Stimulated activated CD4-positive, alpha-beta T cell treated with anti-CD3 and anti-CD28 coated beads, TNF-alpha, amount 100 ng/mL, for 48 hours (primary cell): ENCODE measurements at places on chromosomes 6 and 20.
A peak's percentile ranks its signal among the peaks of the same experiment; 100 is the strongest.

DNA sequence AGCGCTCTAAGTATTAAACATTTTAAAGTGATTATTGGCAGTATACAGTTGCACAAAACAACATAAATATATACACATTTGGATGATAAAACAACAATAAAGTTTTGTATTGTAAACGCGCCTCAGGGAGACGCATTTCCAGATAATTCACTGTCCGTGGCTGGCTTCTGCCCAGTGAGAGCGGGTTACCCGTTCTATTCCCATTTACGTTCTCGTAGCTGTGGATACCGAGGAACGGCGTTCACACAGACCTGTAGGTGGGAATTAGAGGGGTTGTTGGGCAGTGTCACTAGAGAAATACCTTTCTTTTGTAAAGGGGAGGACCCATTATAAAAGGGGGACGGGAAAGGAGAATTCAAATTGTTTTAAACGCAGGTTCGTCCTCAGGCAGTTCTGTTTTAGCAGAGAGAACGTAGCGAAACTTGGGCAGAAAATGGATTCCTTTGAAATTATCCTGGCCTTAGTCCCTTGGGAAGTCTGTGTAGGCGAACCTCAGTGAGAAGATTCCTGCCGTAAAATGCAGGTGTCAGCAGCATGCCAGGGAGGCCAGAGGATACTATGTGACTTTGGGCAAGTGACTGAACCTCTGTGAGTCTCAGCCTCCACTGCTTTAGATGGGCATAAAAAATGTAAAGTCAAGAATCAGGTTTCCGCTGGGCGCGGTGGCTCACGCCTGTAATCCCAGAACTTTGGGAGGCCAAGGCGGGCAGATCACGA, 756 bp downstream of the MTG2 start:
- no peak for DNase-seq

GRCh38 chr6:151514000-151514730, 20.3 kb downstream of the CCDC170 start:
- no peak for DNase-seq

- DNase-seq = no peak
Observed at GRCh38 chr6:129206821-129207220, 323.9 kb downstream of the LAMA2 start.

DNA sequence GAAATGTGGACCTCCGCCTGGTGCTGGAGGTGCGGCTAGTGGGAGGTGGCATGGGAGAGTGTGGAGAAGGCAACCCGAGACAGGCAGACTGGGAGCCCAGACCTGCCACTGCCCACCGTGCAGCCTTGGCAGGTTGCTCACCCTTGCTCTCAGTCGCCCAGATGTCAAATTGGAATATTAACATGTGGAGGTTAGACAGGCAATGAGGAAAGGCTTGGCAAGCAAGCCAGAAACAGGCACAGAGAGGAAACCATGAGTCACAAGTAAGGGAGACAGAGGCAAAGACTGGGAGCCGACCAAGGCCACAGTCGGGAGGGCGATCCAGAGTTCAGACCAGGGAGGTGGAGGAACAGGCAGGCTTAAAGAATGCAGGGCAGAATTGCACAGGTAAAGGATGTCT, 178.2 kb downstream of the FOXC1 start:
- no peak for DNase-seq

DNA sequence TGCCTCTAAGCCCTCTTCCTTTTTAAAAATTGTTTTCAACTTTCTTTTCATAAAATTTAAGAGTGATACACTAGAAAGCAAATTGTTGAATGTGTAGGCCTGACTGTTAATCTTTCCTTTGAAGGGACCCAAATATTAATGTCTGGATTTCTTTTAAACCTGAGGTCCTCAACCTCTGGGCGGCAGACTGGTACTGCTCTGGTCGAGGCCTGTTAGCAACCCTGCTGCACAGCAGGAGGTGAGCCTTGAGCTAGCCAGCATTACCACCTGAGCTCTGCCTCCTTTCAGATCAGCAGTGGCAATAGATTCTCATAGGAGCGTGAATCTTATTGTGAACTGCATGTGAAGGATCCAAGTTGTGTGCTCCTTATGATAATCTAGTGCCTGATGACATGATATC, 191.2 kb downstream of the MANEA start:
- no peak for DNase-seq

GRCh38 chr6:13512900-13513299, 25.5 kb upstream of the GFOD1 start:
- no peak for DNase-seq

- no peak for DNase-seq
Observed at GRCh38 chr6:143401068-143401446, 49.4 kb downstream of the ADAT2 start.

- no peak for DNase-seq
Observed at GRCh38 chr6:160069050-160069454, 52.6 kb upstream of the SLC22A1 start.

DNA sequence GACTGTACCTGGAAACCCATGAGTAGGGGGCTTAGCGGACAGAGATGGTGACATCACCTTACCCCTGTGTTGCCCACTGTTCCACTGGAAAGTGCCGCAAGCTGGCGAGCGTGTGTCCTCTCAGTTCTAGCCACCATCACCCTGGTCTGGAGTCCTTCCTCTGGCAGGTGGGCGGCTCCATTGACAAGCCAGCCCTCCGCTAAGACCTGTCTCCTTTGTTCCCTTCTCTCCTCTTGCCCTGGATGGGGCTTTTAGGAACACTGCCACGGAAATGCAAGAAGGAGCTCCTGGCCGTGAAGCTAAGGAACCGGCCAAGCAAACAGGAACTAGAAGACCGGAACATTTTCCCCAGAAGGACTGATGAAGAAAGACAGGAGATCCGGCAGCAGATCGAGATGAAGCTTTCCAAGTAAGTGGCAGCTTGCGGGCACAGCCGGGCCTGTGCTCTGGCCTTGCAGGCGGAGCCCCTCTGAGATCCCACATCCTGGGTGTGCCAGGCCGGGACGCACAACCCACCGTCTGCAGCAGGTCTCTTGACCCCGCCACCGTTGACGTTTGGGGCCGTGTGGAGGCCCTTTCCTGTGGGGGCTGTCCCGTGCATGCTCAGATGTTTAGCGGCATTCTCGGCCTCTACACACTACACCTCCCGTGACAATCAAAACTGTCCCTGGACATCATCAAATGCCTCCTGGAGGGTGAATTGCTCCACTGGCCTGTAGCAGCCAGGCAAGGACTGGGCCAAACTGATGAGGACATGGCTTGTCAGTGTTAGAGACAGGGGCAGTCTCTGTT, 127.5 kb downstream of the SYCP2 start:
- DNase-seq = no peak

DNA sequence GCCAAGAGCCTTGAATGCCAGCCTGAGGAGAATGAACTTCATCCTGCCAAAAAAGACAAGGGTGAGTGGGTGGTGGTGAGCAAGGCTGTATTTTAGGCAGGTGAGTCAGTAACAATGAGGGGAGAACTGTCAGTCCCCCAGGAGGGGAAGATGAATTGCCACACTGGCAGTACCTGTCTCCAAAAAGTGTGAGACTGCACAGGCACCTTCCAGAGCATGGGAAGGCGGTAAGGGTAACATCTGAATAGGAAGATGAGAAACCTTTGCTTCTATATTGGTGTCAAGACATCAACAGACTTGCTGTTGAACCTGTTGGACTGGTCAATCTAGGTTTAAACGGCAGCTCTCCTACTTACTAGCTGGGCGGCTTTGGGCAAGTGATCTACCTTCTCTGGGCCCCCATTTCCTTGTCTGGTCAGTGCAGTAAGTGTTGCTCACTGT, 30.9 kb downstream of the STK35 start:
- DNase-seq = no peak

GRCh38 chr6:43129434-43130194, 41.5 kb upstream of the SRF start:
- no peak for DNase-seq

GRCh38 chr6:136244061-136244616, 6.0 kb downstream of the MTFR2 start:
- DNase-seq = no peak

- DNase-seq = no peak
Observed at GRCh38 chr6:51618563-51618962, 468.9 kb downstream of the PKHD1 start.

GRCh38 chr6:140627002-140627401, 1252.6 kb upstream of the CITED2 start:
- no peak for DNase-seq

DNA sequence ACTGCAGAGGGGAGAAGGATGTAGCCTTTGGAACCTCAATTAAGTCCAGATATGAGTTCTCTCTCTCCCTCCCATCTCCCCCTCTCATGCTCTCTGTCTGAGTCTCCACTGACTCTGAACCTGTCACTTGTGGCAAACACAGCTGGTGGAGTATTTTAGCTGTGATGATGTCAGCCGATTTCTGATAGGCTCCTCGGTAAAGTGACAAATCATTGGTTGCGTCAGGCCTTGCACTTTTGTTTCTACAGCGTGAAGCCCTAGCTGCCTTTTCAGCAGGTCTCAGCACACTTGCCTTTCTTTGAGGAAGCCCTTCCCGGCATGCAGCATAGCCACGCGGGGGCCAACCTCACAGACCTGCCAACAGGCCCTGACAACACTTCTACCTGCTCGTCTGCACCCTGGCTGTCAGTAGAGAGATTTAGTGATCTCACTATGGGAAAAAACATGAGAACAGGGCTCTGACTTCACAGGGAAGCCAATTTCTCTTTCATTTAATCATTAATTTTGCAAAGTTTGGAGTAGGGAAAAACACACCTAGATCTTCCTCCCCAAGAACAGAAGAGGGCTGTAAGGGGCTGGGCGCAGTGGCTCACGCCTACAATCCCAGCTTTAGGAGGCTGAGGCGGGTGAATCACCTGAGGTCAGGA, 84.4 kb downstream of the GMPR start:
- peak; percentile 70 for DNase-seq

DNA sequence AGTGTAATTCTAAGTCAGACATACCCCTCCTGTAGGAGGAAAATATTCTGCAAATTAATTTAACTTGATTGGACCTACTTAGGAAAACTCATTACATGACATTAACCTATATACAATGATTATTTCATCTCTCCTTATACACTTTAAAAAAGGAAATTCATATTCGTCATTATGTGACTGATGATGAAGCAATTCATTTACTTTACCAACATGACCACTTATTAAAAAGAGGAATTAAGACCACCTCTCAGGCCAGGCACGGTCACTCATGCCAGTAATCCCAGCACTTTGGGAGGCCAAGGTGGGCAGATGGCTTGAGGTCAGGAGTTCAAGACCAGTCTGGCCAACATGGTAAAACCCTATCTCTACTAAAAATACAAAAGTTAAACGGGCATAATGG, 11.6 kb downstream of the AKIRIN2 start:
- no peak for DNase-seq

DNA sequence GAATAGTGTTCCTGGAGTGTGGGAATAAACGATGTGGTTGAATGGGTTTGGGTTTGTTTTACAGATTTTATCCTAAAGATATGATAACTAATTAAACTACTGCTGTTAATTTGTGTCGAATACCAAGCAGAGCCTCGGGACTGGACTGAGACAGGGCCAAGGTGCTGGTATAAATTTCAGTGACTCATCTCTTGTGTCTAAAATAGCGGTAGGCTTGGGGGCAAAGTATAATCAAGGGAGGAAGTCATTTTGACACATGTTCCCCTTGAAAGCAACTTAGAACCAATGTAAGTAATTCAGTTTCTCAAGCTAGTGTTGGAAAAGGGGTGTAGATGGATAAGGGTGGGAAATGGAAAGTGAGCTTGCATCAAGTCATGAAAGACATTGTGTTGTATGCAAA, 108.4 kb downstream of the PLCB4 start:
- no peak for DNase-seq

DNA sequence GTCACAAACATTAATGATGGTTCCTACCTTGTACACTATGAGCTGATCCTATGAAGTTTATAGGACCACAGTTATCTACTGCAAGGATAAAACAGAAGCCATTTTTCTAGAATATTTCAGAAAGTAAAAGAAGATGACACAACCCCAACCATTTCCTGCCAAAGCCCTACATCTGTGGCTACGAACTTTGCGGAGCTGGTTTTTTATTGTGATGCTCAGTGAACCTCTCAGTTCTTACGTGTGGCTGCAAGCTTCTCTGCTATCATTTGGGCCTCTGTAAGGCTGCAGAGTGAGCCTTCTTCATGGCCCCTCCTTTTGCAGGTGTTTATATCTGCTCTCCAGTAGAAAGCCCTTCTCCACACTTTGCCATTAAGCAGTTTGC, 17.8 kb upstream of the TAGAP start:
- DNase-seq = no peak

DNA sequence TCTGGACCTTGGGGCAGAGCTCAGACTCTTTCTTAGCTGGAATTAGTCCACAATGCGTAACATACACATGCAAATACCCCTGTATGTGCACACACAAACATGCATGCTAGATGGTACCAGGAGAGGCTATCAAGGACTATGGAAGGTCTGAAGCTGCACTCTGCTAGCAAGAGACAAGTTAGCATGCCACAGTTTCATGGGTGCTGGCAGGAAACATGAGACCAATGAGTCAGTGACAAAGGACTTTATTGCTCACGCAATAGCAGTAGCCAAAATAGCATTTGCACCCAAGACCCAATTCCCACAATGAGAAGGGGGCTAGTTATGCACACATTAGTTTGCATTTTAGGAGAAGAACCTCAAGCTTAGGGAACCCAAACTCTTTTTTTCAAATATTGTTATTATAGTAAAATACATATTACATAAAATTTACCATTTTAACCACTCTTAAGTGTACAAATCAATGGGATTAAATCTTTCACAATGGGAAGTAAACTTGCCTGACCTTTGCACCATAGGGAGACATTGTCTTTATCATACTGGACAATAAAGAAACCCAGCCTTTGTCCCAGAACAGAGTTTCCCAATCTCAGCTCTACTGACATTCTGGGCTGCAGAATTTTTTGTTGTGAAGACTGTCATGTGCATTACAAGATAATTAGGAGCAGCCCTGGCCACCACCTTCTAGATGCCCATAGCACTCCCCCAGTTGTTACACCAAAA, 69.1 kb downstream of the NRSN1 start:
- no peak for DNase-seq

- no peak for DNase-seq
Observed at GRCh38 chr6:65112435-65112834, 594.6 kb downstream of the EYS start.

GRCh38 chr6:124990988-124991387, 28.8 kb downstream of the RNF217 start:
- no peak for DNase-seq

DNA sequence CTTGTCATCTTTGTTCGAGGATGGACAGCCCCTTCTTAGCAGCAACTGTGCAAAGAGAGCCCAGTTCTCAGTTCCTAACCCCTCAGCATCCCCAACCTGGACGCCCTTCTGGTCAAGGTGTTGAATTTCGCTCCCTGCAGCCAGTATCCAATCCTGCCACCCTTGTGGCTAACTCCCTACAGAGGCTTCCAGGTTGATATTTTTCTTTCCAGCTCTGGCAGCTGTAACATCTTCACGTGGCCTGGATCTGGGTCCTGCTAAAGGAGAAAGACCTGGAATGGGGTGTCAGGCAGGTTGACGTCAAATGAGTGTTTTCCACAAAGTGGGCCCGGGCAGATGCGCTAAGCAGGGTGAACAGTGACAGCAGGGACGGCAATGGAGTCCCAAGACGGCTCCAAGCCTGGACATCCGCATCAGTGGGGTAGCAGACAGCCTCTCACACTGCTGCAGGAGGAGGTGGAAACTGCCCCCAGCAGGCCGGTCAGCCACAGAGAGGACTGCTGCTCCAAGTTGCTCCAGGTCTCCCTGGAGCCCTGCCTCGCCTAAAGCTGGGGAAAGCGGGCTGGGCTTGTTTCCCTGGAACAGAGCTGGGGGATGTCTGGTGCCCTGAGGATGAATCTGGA, 1.0 kb upstream of the YTHDF1 start:
- DNase-seq = no peak

GRCh38 chr20:1150218-1150617, 31.8 kb downstream of the PSMF1 start:
- DNase-seq = no peak

GRCh38 chr6:28400122-28400451, 540 bp upstream of the ZSCAN12 start:
- DNase-seq = no peak

- DNase-seq = no peak
Observed at GRCh38 chr20:22716821-22717351, 132.5 kb upstream of the FOXA2 start.
